Activated CD8-positive, alpha-beta memory T cell treated with anti-CD3 and anti-CD28 coated beads for 48 hours (primary cell): ENCODE measurements at places on chromosomes 2 and 18.

DNA sequence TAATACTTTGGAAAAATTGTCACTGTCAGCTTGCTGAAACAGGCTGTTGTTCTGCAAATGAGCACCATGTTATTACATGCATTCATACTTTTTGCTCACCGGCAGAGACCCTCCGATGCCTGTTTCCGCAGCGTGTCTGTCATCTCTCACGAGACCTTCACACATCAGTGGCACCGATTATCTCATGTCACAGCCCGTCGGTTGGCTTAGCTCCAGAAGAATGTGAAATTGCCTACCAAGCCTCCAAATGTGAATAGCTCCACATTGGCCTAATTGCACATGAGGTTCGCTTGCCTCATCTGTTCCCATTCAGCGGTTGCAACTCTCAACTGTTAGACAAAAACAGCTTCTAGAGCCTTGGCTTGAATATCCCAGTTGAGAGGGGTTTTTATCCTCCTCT is 233.0 kb downstream of the ACTR3 start:
- DNase-seq, result no peak

- no peak for DNase-seq
Observed at GRCh38 chr18:77544792-77545191, 295.1 kb downstream of the GALR1 start.

DNA sequence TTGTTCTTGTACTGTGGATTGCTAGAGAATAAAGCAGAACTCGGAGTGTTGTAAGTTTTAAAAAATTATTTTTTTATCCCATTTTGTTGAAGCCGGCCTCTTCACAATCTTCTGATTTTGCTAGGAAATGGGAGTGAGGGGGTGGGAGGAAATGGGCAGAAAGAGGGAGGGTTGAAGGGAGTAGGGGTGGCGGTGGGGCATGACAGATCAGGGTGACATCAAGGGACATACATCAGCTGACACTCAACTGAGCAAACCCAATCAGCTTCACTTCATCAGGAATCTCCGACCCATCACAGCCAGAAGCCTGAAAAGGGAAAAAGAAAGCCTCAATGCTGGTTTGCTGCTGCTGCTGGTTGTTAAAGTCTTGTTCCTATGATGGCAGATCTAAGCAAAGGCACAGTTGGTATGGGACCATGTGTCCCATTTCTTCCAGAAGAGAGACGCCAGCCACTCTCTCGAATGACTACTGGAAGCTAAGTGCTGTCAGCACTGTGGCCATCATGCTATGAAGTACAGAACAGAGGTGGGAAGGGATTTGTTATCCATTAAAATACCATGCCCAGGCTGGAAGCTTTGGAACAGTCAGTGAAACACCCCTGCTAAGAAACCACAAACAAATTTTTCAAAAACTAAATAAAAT is 292.0 kb downstream of the STK39 start:
- no peak for DNase-seq

DNA sequence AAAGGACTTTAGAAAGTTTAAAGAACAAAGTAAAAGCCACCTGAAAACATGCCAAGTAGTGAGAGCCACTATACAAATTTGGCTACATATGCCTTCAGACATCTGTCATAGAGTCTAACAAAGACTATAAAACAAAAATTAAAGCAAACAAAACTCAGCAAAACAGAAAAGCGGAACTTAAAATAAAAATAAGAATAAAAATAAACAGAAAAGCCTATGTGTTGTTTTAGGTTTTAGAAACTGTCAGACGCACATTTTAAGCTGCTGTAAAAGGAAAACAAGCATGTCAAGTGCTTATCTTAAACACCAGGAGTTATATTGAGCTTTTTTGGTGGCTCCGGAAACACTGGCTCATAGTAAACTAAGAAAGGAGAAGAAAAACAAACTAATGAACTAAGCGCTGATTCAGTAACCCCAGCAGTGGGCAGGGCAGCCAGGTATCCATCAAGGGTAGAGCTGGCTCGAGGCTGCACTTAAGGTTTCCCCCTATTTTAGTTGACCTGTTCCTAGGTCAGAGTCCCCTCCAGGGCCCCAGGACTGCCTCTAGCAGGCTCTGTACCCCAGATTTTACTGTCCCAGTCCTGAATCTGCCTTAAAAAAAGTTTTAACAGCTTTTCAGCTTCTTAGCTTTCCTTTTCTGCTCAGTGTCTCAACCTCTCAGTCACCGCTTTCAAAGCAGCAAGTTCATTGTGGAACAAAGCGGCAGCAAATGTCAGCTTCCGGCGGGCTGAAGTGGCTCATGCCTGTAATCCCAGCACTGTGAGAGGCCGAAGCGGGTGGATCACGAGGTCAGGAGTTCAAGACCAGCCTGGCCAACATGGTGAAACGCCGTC is 15.4 kb upstream of the RMC1 start:
- no peak for DNase-seq

DNA sequence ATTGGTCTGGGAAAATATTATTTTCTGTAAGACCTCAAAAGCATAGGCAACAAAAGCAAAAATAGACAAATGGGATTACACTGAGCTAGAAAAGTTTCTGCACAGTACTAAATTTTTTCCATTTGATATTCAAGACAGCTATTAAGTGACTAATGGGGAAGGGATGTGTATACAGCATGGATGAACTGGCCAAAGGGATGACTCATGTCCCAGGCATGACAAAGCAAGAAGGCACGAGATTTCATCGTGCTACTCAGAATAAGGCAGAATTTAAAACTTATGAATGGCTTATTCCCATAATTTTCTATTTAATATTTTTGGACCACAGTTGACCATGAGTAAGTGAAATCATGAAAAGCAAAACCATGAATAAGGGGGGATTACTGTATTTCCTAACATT is 1250.1 kb upstream of the GYPC start:
- no peak for DNase-seq

- no peak for DNase-seq
Observed at GRCh38 chr2:159798376-159798725, 343 bp upstream of the CD302 start.

- DNase-seq, result no peak
Observed at GRCh38 chr2:188966728-188967440, 7.3 kb upstream of the COL3A1 start.

DNA sequence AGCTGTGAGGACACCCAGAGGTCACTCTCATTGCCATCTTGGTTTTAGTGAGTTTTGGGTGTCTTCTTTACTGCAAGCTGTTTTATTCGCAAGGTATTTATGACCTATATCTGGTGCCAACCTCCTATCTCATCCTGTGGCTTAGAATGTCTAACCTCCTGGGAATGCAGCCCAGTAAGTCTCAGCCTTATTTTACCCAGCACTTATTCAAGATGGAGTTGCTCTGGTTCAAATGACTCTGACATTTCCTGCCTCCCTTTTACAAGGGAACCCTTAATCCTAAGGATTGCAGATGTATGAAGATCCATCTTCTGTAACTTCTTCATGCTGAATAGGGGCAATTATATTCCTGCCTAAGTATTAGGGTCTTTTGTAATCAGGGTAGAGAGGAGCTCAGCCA is 708.0 kb downstream of the TMEM182 start:
- no peak for DNase-seq

DNA sequence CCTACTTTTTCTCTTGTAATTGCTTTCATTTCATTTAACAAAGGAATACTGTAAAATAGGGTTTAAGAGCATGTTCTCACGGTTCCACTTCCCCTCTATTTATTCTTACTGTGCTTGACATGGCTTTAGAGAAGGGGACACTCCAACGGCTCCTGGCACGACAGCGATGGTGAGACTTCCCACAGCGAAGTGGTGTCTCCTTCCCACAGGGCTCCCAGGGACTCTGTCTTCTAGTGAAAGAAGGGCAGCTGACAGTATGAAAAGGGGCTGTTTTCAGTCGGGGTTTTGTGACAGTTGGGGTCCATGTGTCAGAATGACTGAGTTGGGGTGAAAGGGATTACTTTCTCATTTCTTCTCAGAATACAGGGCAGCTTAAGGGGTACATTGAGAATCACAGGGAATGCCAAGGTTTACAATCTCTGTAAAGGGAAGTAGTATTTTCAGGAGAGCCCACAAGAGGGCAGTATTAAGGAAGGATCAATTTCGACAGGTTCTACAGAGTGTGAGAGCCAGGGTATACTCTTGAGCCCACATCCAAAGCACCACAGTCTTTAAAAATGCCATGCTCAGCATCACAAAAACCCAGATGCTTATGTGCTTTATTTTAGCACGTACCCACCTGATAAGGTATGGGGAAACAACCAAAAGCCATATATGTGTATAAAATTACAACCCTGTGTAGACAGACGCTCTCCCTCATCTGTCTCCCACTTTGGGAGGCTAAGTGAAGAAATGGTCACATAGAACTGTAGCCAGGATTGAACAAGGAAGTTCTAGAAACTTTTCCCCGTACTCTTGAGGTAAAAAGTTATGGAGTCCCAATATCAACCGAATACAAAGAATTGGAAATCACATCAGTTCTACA is 31.3 kb upstream of the RAPGEF4 start:
- DNase-seq, result no peak

GRCh38 chr2:202758604-202759003 is 113.0 kb downstream of the ICA1L start:
- no peak for DNase-seq

DNA sequence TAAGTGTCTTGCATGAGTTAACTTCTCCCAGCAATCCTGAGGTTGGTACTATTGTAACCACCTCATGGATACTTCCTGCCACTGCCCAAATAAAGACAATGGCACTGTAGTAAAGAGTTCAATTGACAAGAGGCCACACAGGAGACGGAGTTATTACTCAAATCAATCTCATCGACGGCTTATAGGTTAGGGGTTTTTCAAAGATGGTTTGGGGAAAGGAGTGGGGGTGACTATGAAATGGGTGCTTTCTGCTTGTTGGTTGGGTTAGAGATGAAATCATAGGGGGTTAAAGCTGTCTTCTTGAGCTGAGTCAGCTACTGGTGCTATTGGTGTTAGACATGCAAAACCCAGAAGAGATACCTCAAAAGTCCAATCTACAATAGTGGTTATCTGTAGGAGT is 1258.0 kb upstream of the ZEB2 start:
- no peak for DNase-seq

- DNase-seq, result no peak
Observed at GRCh38 chr2:122206101-122206500, 450.6 kb downstream of the TSN start.

- no peak for DNase-seq
Observed at GRCh38 chr2:106076941-106077340, 117.2 kb downstream of the UXS1 start.

GRCh38 chr18:9469685-9470084 is 5.6 kb upstream of the RALBP1 start:
- DNase-seq, result no peak

- DNase-seq, result no peak
Observed at GRCh38 chr2:109614715-109615636, 812 bp downstream of the SOWAHC start.

- DNase-seq, result no peak
Observed at GRCh38 chr2:45452866-45453265, 158.2 kb downstream of the SRBD1 start.

- DNase-seq, result no peak
Observed at GRCh38 chr18:650428-650858, 7.0 kb upstream of the TYMS start.

- no peak for DNase-seq
Observed at GRCh38 chr2:154207288-154208047, 335.7 kb downstream of the GALNT13 start.

GRCh38 chr2:212426637-212427412 is 111.8 kb downstream of the ERBB4 start:
- DNase-seq, result no peak

- no peak for DNase-seq
Observed at GRCh38 chr2:35598310-35598709, 757.3 kb upstream of the CRIM1 start.

DNA sequence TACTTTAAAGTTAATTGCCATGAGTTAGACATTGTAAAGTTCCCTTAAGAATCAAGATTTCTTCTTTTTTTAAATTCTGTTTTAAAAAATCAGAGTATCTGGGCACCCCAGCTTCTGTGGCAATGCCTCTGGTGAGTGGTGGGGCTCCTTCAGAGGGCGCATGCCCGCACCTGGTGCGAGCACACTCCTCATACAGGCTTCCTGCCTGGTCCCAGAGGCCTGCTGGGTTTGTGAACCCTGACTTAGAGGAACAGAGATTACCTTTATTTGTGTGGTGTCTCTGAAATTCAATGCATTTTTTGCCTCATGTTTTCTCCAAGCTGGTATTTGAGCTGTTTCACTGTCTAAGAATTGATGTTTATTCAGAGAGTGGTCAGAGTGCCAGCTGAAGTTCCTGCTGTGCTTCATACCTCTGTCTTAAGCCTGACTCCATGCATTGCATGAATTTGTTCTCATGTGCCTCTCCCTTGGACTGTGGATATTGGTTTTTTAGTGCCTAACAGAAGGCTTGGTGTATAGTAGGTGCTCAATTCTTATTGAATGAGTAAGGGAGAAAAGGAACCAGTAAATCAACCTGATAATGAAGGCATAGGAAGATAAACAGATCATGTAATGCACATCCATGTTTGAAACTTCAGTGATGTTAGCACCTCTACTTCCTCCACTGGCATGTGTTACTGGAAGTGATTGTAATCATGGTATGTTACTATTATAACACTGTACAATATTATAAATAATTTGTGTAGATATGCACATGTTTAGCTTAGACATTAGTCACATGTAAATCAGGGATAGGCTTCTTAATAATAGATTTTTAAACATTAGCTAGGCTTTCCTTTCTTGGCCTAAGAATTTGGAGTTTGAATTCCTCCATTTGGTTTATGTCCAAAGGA is 29.0 kb downstream of the PHLPP1 start:
- DNase-seq, result no peak

GRCh38 chr18:49898421-49898820 is 85.1 kb upstream of the ACAA2 start:
- peak; percentile 38 for DNase-seq

DNA sequence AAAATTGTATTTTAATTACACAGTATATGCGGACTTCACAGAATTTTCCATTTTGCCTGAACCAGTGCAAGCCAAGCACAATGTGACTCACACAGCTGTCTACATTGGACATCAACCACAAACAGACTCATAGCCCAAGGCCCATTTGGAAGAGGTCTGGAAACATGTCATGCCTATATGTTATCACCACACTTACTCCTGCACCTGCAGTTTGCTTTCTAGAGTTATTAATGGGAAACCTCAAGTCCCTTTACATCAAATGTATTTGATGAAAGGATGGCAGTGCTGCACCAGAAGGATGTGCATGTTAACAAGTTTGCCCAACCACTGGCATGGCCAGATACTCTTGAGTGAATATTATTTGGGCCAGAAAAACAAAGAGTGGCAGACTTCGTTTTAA is 548.9 kb upstream of the CDH2 start:
- no peak for DNase-seq
